ENCODE measurements at places on chromosomes 6 and 20. TPM values are rescaled to one million over a fixed set of nuclear protein-coding genes. Genes with fewer than 3 reads are reported as not detected.
A peak's percentile ranks its signal among the peaks of the same experiment; 100 is the strongest.

GRCh38 chr6:92989656-92990055 lies 429.7 kb downstream of the EPHA7 start:
- H3K36me3 ChIP-seq, result no peaks in the 10 kb centered on the region
- H3K4me3 ChIP-seq, result no peak overlapping the region

DNA sequence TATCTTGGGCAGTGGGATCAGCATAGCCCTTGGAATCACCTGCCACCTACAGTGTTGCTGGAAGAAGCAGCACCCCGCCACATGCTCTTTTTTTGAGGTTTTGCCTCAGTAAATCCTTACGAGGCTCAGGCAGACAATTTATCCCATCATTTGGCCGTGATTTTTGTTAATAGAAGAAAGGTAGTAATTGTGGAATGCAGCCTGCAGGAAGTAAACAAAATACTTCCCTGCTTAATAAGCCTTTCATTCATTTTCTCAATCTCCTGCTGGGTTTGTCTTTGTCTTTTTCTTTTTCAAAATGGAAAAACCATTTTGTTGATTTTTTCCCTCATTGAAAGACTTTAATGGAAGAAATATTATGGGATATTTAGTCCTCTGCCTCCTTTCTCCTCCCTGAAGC lies 93.7 kb upstream of the CD83 start:
- H3K27ac ChIP-seq, result no peak overlapping the region
- no peak overlapping the region for H3K4me3 ChIP-seq
- DNase-seq, result no peak
- peaks cover 19% of the 10 kb centered on the region for H3K27me3 ChIP-seq

- H3K4me1 ChIP-seq, result peaks cover 13% of the 10 kb centered on the region
- H3K27me3 ChIP-seq, result peaks cover 32% of the 10 kb centered on the region
- no peak overlapping the region for H3K27ac ChIP-seq
- no peak overlapping the region for H3K4me3 ChIP-seq
- DNase-seq, result no peak
These were observed 65.2 kb upstream of the TXNDC5 start for GRCh38 chr6:7975764-7976146.

GRCh38 chr6:114203460-114203859 lies 139.4 kb downstream of the HS3ST5 start:
- peaks cover 4% of the 10 kb centered on the region for H3K27me3 ChIP-seq
- no peak overlapping the region for H3K27ac ChIP-seq
- no peaks in the 10 kb centered on the region for H3K4me1 ChIP-seq
- no peak for DNase-seq

DNA sequence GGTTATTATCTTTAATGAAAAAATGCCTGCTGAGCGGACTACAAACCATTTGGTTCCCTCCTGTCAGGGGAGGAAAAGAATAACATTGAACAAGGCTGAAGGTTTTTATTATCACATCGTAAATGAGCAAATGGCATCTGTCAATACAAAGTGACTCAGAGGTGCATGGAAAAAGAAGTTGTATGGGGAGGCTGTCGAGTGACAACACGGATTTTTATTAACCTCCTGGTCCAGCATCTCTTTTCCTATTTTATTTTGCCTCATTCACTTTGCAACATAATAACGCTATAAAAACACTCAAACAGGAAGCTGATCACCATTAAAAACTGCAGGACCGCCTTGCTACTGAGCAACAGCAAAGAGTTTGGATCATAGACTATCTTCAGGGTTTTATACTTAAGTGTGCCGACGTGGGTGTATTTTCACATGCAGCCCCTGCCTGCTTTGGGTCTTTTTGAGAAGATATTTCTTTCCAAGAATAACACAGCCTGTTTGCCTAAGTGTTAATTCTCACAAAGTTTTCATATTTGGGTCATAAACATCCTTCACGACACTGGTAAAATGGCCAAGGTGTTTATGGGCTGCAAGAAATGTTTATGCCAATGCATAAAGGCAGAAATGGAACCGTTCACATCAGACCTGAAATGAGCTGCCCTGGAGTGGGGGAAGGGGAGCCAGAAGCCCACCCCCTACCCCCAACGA lies 132.1 kb upstream of the SALL4 start:
- H3K4me3 ChIP-seq, result no peak overlapping the region
- no peaks in the 10 kb centered on the region for H3K36me3 ChIP-seq
- H3K27ac ChIP-seq, result no peak overlapping the region
- no peaks in the 10 kb centered on the region for H3K27me3 ChIP-seq

- H3K4me1 ChIP-seq, result peaks cover 17% of the 10 kb centered on the region
- no peaks in the 10 kb centered on the region for H3K36me3 ChIP-seq
- H3K27me3 ChIP-seq, result no peaks in the 10 kb centered on the region
These were observed 133.3 kb upstream of the SMLR1 start for GRCh38 chr6:130693944-130694343.

Gene BPIFB2
- total RNA-seq, result not detected

- no peaks in the 10 kb centered on the region for H3K36me3 ChIP-seq
- H3K27me3 ChIP-seq, result no peaks in the 10 kb centered on the region
- H3K4me1 ChIP-seq, result no peaks in the 10 kb centered on the region
- H3K27ac ChIP-seq, result no peak overlapping the region
- no peak overlapping the region for H3K4me3 ChIP-seq
These were observed 68.6 kb downstream of the EPHA7 start for GRCh38 chr6:93350774-93351173.

Gene OR2B6
- total RNA-seq, result not detected

GRCh38 chr6:160464744-160465143 lies 116.6 kb downstream of the SLC22A3 start:
- DNase-seq, result no peak
- no peak overlapping the region for H3K27ac ChIP-seq
- H3K4me3 ChIP-seq, result no peak overlapping the region
- H3K36me3 ChIP-seq, result peaks cover 5% of the 10 kb centered on the region
- peaks cover 54% of the 10 kb centered on the region for H3K4me1 ChIP-seq

DNA sequence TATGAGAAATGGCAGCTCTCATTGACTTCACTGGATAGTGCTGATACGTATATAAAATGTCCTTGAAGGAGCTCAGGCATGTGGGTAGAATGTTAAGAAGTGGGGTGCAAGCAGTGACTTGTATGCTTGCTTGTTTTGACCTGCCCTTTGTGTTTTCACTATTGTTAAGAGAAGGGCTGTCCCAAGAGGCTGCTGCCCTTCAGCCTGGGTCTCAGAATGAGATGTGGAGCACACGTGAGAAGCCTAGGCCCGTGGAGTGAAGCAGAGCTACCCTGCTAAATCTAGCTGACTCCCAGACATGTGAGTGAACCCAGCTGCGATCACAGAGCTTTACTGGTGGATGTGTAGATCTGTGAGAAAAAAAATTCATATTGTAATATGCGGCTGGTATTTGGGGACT lies 305.3 kb upstream of the RGS17 start:
- no peaks in the 10 kb centered on the region for H3K4me1 ChIP-seq
- no peak overlapping the region for H3K4me3 ChIP-seq
- no peak for DNase-seq
- no peak overlapping the region for H3K27ac ChIP-seq

DNA sequence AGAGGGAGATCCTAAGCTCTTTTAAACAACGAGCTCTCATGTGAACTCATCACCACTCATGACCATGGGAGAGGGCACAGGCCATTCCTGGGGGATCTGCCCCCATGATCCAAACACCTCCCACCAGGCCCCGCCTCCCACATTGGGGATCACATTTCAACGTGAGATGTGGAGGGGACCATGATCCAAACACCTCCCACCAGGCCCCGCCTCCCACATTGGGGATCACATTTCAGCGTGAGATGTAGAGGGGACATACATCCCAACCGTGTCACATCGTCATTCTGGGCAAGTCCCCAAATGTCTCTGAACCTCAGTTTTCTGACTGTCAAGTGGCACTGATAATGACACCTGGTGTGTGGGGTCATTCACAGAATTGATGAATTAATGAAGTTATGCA lies 641.8 kb downstream of the CDH26 start:
- H3K4me1 ChIP-seq, result no peaks in the 10 kb centered on the region
- no peaks in the 10 kb centered on the region for H3K27me3 ChIP-seq
- DNase-seq, result no peak
- H3K4me3 ChIP-seq, result no peak overlapping the region

GRCh38 chr6:158774717-158775449 lies 44.3 kb downstream of the EZR start:
- peaks cover 83% of the 10 kb centered on the region for H3K36me3 ChIP-seq
- H3K27ac ChIP-seq, result no peak overlapping the region
- H3K27me3 ChIP-seq, result no peaks in the 10 kb centered on the region
- H3K4me1 ChIP-seq, result peaks cover 68% of the 10 kb centered on the region
- no peak for DNase-seq

Gene SLC17A3
- not detected for total RNA-seq

GRCh38 chr20:51961964-51962761 lies 159.8 kb upstream of the SALL4 start:
- no peak for DNase-seq
- H3K36me3 ChIP-seq, result no peaks in the 10 kb centered on the region
- H3K27me3 ChIP-seq, result peaks cover 13% of the 10 kb centered on the region

- H3K4me1 ChIP-seq, result peaks cover 16% of the 10 kb centered on the region
- peaks cover 17% of the 10 kb centered on the region for H3K27me3 ChIP-seq
- H3K36me3 ChIP-seq, result no peaks in the 10 kb centered on the region
- no peak overlapping the region for H3K27ac ChIP-seq
These were observed 51.8 kb downstream of the SSR1 start for GRCh38 chr6:7261032-7261841.

Gene C6orf47
- 15.8 TPM for total RNA-seq

- H3K4me3 ChIP-seq, result no peak overlapping the region
- no peak for DNase-seq
- H3K27me3 ChIP-seq, result no peaks in the 10 kb centered on the region
- no peaks in the 10 kb centered on the region for H3K36me3 ChIP-seq
- no peak overlapping the region for H3K27ac ChIP-seq
- H3K4me1 ChIP-seq, result no peaks in the 10 kb centered on the region
These were observed 125.4 kb upstream of the HMGCLL1 start for GRCh38 chr6:55704421-55704820.

GRCh38 chr6:68990317-68990716 lies 355.2 kb downstream of the ADGRB3 start:
- DNase-seq, result no peak
- no peak overlapping the region for H3K27ac ChIP-seq
- no peaks in the 10 kb centered on the region for H3K4me1 ChIP-seq

Gene ID1
- 1.3 TPM for total RNA-seq

Gene OPRL1
- 0.71 TPM for total RNA-seq

- H3K4me1 ChIP-seq, result peaks cover 29% of the 10 kb centered on the region
- no peak for DNase-seq
- no peak overlapping the region for H3K27ac ChIP-seq
- no peaks in the 10 kb centered on the region for H3K27me3 ChIP-seq
- no peaks in the 10 kb centered on the region for H3K36me3 ChIP-seq
- no peak overlapping the region for H3K4me3 ChIP-seq
These were observed 14.5 kb downstream of the NOL4L start for GRCh38 chr20:32570401-32571190.

DNA sequence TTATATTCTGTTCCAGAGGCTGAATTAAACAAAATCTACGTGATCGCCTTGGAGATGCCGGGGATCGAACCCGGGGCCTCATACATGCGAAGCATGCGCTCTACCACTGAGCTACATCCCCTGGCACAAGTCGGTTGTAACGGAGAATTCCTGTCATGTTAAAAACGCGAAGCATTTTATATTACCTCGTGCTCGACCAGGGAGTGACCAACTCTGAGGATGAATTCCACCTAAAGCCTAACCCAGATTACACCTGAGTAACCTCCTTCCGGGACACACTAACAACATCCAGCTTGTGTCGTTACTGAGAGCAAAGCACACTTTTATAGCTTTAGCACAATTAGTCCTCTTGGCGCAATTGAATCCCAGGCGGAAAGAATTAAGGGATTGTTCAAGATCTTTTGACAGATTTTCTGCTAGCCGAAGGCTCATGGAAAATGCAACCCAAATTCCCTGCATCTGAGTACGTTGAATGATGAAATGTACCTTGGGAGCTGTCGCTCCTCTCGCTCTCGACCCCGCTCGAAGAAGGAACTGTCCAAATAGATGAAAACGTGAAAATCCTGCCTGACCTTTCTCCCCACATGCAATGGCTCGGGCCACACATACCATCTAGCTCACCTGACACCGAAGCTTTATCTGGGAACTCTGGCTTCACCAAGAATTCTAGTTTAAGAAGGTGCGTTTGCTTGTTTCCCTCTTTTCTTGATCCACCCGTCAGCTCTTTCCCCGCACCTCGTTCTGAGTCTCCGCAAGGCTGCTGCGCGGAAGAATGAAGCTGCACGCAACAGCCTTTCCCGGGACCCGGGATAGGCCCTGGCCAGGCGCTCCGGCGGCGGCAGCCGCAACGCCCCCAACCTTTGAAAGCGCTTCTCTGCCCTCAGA lies 148.3 kb downstream of the GPX5 start:
- DNase-seq, result peak; percentile 72
- no peaks in the 10 kb centered on the region for H3K36me3 ChIP-seq
- peaks cover 12% of the 10 kb centered on the region for H3K4me1 ChIP-seq
- peaks cover 51% of the 10 kb centered on the region for H3K27me3 ChIP-seq
- H3K4me3 ChIP-seq, result peak overlapping the region; percentile 69

DNA sequence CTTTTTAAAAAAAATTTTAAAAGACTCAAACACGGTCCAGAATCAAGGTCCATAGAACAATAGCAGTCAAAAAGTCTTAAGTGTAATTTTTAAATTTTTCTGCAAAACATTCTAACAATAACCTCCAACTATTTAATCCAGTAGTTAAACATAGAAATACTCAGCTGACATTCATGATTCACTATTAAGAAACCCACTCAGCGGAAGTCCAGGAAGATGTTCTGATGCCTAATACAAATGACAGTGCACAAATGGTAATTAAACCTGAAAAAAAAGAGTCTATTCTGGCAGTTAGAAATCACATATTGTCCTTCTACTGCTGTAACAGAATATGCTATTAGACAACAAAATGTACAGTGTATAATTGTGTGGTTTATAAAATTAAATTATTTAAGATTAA lies 128.2 kb upstream of the BMP5 start:
- H3K4me3 ChIP-seq, result no peak overlapping the region
- H3K36me3 ChIP-seq, result no peaks in the 10 kb centered on the region
- no peaks in the 10 kb centered on the region for H3K27me3 ChIP-seq
- H3K27ac ChIP-seq, result no peak overlapping the region

- H3K27me3 ChIP-seq, result no peaks in the 10 kb centered on the region
- H3K27ac ChIP-seq, result no peak overlapping the region
- no peaks in the 10 kb centered on the region for H3K4me1 ChIP-seq
- no peak for DNase-seq
- no peak overlapping the region for H3K4me3 ChIP-seq
These were observed 319.6 kb upstream of the QKI start for GRCh38 chr6:163094881-163095280.

Gene NCR2
- not detected for total RNA-seq

- no peak overlapping the region for H3K4me3 ChIP-seq
- no peak for DNase-seq
- no peaks in the 10 kb centered on the region for H3K27me3 ChIP-seq
- no peaks in the 10 kb centered on the region for H3K36me3 ChIP-seq
These were observed 130.7 kb downstream of the AIG1 start for GRCh38 chr6:143191361-143191760.

- H3K27me3 ChIP-seq, result no peaks in the 10 kb centered on the region
- no peak overlapping the region for H3K27ac ChIP-seq
- H3K4me3 ChIP-seq, result no peak overlapping the region
- no peak for DNase-seq
- H3K36me3 ChIP-seq, result no peaks in the 10 kb centered on the region
These were observed 16.4 kb upstream of the COL21A1 start for GRCh38 chr6:56263596-56264315.
